ENCODE measurements at places on chromosomes 13 and 19.
A peak's percentile ranks its signal among the peaks of the same experiment; 100 is the strongest.

GRCh38 chr19:14056741-14057356 lies 5.0 kb downstream of the PALM3 start:
- DNase-seq: no peak

GRCh38 chr19:39823686-39824085 lies 10.3 kb downstream of the DYRK1B start:
- DNase-seq: peak; percentile 59

- no peak for DNase-seq
Measured at GRCh38 chr13:111962431-111962891, 104.5 kb upstream of the SOX1 start.

DNA sequence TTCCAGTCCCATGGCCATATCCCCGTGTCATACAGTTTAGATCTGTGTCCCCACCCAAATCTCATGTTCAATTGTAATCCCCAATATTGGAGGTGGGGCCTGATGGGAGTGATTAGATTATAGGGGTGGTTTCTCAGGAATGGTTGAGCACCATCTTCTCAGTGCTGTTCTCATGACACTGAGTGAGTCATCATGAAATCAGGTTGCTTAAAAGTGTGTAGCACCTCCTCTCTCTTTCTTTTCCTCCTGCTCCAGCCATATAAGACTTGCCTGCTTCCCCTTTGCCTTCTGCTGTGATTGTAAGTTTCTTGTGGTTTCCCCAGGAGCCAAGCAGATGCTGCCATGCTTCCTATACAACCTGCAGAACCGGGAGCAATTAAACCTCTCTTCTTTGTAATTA lies 197.8 kb downstream of the NALCN start:
- DNase-seq: no peak

- DNase-seq: no peak
Measured at GRCh38 chr13:48731001-48731658, 77.4 kb downstream of the CYSLTR2 start.

- DNase-seq: peak; percentile 66
Measured at GRCh38 chr19:2015608-2015950, at the start of gene BTBD2. Gene BTBD2, minus strand, starts transcription at chr19:2015714. Its CDS starts 11 bp downstream, at chr19:2015703.

GRCh38 chr19:49150944-49151243 lies 4.3 kb downstream of the HRC start:
- DNase-seq: no peak

GRCh38 chr13:110644892-110645521 lies 29.7 kb downstream of the NAXD start:
- peak; percentile 68 for DNase-seq

- DNase-seq: no peak
Measured at GRCh38 chr19:13153569-13154240, 3.5 kb downstream of the IER2 start.

- DNase-seq: no peak
Measured at GRCh38 chr13:42110410-42111155, 62.1 kb downstream of the DGKH start.

DNA sequence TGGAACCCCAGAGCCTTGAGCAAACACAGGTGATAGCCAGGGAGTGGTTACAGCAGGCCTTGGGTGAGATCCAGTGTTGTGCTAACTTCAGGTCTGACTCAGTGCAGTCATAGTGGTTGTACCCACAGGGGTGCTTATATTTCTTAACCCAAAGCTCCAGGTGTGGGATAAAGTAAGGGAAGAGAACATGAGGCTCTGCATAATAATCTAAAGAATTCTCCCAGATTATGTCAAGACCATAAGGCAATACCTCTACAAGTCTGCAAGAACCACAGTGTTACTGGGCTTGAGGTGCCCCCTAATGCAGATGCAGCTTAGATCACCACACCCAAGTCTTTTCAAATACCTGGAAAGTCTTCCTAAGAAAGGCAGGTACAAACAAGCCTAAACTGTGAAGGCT lies 485.4 kb downstream of the RFC3 start:
- no peak for DNase-seq
